ENCODE measurements at places on chromosomes 2 and 18.

DNA sequence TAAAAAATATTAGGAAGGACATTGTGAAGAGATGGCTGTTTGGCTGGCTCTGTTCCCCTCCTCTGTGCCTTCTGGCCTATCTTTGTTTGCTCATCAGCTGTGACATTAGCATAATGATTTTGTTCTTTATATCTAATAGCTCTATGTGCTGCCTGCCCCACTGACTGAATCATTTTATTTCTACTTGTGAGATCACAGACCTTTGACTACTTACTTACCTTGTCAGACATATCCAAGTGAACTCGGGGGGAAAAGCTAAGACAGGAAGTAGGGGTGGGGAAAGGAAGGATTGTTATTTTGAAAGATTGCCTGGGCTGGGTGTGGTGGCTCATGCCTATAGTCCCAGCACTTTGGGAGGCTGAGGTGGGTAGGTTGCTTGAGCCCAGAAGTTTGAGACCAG, 104.2 kb downstream of the ASAP2 start:
- no peak for DNase-seq

DNA sequence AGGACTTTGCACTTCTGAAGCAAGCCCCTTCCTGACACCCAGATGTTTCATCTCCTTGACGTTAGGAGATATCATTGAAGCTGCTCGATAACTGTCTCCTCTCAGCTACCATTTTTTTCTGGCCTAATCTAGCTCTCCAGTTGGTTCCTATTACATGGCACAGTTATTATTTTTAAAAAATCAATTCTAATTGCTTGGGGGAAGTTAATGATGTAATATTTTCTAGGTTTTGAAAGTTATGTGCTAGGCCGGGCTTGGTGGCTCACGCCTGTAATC, 22.5 kb upstream of the RAB31 start:
- DNase-seq, result no peak

DNA sequence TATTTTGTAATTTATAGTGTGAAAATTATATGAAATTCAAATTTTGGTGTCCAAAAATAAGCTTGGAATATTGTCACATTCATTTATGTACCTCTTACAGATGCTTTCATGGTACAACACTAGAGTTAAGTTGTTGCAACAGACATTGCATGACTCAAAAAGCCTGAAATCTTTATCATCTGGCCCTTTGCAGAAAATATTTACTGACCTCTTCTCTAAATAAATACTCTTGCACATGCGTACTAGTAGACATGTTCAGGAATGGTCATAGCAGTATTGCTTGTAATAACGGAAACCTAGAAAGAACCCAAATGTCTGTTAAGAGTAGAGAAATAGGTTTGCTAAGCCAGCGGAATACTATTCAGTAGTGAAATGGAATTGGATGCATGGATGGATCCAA, 60.4 kb downstream of the GALNT1 start:
- DNase-seq, result no peak

- DNase-seq, result no peak
These were observed 30.0 kb downstream of the TBC1D8 start for GRCh38 chr2:101121174-101121573.

GRCh38 chr2:232117413-232117812, 155.9 kb downstream of the DIS3L2 start:
- no peak for DNase-seq

DNA sequence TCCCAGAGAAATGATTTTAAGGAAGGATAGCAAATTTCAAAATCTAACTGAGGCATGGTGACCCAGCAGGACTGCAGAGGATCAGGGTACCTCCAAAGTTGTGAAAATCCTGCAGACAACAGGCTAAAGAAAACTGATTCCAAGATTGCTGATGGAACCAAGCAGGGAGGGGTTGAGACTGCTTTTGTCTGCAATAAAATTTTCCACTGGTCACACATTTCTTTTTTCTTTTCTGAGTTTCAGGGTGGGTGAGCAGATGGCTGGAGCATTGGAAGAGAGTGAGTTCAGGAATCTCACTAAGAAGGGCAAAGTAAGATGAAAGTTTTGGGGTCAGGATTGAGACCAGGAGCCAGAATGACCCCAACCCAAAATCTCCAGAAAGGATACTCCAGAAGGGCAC, 321.0 kb downstream of the TNS1 start:
- DNase-seq, result no peak

DNA sequence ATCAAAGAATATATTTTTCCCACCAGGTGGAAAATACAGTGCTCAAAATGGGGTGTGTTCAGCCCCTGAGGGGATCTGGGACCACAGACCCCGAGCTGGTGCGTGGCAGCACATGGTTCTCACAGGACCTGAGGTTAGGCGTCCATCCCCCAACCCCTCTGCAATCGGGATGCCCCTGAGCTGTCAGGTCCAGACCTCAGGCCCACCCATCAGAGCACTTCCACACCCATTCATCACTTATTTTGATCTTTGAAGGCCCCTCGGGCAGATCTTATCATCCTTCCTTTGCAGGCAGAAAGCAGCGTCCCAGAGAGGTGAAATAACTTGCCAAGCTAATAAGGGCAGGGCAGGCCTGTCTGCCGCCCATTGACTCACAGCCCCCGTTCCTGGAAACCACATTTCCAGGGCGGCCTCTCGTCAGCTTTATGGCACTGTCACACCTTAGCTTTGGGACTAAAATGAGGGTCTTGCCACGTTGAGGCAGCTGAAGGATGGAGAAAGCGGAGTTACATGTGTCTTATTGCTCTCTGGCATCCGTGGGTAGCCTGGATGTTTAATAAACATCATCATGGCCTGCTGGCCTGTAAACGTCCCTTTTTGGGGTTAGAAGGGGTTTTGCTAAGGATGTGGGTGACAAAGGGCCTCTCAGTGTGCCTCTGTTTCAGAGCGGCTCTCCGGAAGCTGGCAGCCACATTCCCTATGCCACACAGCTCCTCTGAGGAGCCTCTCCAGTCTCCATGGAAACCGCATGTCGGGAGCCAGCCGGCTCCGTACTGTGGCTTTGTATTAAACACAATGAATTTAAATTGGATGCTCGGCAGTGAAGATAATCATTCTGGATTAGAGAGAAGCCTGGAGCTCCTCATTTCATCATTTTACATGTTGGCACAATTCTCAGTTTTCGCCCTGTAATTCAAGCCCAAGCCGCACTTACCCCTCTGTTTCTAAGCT, 58.3 kb upstream of the MAPRE3 start:
- DNase-seq, result peak; percentile 50

GRCh38 chr2:196226707-196227065, 55.3 kb upstream of the STK17B start:
- no peak for DNase-seq

DNA sequence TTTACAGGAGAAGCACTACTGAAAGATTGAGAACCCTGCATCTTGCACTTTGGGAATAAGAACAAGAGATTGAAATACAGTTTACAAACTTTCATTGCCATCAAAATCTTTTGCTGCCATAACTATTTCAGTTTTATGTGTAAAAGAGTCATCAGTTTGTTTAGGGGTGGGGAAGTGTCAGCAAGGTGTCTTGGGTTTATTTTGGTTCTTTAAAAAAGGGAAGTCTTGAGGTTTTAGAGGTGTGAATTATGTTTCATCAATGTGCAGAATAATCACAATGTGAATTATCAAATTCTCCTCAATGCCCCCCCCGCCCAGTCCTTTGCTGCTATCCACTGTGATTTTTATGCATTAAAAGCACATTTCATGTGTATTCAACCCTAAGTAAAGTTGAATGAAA, 37.4 kb downstream of the SOCS6 start:
- no peak for DNase-seq

DNA sequence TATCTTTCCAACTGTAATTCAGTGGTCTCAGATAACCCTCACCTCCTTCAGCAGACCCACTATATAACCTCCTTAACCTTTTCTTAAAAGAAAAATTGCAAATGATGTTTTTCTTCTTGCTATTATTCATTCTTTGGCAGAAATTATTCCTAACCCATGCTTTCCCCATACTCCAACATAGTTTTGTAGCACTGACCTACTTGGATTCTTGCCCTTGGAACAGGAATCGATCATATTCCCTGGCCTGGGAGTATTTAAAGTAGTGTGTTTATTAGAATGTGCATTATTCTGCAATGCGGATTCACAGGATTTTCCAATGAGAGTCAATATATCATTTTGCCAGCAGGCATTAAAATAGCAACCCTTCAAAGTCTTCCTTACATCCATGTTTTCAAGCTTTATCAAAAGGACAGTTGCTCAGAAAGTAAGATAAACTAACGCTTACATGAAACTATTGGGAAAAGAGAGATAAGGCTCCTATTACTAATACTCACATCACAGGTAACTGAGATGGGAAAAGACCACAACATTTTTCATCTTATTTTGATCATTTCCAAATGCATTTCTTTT, 37.4 kb downstream of the CHN1 start:
- DNase-seq, result peak; percentile 57

DNA sequence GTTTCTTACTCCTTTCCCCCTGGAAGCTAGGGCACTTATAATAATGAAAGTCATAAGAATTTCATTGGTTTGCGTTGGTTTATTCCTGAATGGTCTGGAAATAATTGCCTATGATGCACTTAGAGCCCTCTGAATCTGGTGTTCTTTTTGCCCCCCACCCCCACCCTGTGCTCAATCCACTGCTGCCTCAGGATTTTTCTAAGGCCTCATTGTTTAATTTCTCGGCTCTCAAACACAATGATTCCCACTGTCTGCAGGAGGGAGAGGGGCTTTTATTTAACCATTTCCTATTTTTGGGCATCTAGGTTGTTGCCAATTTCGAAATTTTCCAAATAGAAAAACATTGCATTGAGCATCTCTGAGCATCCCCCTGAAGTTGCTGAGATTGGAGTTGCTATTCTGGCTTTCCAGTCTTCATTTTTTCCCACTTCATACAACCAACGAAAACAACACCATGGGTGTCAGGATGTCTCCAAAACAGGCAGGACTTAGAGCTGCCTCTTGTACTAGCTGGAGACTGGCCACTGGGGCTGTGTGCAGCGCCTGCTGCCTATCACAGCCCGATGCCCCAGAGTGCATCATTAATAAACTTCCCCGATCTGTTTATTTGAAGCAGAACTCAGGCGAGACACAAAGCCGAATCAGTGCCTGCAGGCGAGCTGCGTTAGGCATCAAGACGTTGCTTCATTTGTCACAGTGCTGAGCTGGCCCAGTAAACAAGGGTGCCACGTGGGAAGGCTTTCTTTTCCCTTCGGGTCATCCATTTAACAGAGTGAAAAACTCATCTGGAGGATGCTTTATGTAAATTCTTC, 1.8 kb upstream of the PCARE start:
- no peak for DNase-seq

GRCh38 chr2:158202161-158202815, 100.6 kb downstream of the UPP2 start:
- DNase-seq, result no peak

DNA sequence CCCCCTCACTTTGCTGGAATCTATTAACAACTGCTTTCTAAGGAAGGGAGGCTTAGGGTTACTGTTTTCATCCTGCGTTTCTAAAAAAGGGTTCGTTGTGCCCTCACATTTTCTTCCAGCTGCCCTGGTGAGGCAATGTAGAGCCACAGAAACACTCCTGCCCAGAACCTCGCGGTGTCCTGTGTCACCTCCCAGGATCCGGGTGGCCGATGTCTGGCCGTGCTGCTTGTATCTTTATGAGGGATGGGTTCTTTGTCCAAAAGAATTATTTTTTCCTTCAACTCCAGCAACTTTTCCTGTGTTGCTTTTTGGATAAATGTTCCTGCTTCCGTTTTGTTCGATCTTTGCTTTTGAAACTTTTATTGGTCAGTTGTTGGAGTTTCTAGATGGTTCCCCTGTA, 291.8 kb upstream of the HS6ST1 start:
- peak; percentile 1 for DNase-seq

DNA sequence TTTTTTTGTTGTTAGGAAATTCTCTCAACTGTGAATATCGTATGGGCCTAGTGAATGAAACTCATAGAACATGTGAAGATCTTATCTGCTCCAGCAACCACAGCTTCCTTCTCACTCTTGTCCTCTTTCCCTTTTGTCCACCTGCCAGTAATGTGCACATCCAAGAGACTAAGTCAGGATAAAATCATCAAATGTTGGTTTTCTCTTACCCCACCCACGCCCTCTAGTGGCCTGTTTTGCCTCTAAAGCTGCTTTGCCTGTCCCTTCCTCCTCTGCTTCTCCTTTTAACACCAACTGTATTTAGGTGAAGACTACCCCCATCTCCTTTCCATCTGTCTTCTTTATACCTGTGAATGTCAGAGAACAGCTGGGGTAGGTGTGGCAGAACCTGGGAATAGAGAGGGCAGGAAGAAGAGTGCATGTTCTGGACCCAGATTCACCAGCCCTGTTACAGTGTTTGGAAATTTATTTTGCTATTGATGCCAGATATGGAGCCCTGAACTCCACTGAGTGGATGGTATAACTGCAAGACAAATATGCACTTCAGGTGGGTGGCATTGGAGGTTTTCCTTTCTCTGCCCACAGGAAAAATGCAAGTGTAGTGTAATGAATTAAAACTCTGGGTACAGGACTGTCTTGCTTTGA, 8.4 kb upstream of the MGAT5 start:
- peak; percentile 67 for DNase-seq

Measured in right hindlimb (tissue), 1 donor.